ENCODE measurements at places on chromosomes 2 and 18.
A peak's percentile ranks its signal among the peaks of the same experiment; 100 is the strongest.

- DNase-seq: no peak
Observed at GRCh38 chr2:46147626-46148368, 149.4 kb upstream of the EPAS1 start.

- DNase-seq: no peak
Observed at GRCh38 chr2:43000242-43001054, 208.1 kb upstream of the HAAO start.

DNA sequence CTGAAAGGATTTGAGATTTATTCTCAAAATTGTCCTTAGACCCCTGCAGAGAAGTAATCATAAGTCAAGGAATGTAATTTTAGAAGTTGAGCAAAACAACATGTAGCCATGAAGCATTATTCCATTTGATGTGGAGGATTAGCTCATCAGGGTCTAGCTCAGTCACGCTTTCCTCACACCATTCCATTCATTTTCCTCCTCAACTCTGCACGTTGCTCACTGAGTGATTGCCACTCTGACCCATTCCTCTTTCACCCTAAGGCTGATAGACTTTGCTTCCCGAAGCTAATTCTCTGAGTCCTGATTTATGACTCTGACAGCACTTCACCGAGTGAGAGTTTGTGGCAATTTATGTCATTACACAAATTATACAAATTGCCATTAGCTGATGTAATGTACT, 820.6 kb upstream of the PIK3C3 start:
- DNase-seq: no peak

DNA sequence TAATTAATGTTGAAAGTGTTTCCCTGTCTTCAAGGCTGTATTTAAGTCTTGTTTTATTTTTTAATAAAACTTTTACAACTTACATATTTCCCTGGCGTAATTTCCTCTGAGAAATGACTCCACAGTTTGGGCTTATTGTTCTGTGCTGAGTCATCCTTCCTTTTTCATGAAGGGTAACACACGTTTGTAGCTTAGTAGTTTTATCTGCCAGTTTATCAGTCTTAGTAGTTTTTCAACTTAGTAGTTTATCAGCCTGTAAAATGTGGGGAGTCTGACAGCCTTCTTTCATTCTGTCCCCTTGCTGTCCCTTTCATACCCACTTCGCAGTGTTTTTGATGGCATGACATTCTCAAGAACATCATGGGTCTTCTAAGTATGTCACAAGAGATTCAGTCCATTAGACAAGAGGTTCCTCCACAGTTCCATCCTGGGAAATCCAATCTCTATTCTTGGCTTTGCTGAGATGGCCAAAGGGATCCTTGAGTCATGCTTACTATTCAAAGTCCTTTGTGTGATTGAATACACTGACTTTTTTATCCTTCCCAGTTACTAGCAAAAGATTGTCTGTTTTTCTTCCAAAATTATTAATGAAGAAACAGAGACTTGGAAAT, 60.0 kb upstream of the SGPP2 start:
- DNase-seq: no peak

- DNase-seq: peak; percentile 91
Observed at GRCh38 chr2:12317814-12318426, 398.8 kb upstream of the TRIB2 start.

DNA sequence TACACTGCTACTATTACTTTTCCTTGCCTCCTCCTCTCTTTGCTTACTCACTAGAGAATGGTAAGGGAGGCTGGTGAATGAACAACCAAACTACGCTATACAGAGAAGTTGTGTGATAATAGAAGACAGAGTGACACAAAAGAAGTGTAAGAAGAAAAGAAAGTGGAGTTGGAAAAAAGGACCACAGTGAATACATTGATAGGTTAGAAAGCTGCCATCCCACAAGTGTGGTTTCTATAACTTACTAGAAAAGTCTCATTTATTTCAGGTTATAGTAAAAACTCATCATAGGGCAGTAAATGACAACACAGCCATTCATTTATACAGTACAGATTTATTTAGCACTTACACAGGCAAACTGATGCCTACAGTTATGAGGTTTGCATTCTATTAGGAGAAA, 77.3 kb downstream of the TTC21B start:
- no peak for DNase-seq

GRCh38 chr2:45554742-45555140, 56.3 kb downstream of the SRBD1 start:
- DNase-seq: no peak

DNA sequence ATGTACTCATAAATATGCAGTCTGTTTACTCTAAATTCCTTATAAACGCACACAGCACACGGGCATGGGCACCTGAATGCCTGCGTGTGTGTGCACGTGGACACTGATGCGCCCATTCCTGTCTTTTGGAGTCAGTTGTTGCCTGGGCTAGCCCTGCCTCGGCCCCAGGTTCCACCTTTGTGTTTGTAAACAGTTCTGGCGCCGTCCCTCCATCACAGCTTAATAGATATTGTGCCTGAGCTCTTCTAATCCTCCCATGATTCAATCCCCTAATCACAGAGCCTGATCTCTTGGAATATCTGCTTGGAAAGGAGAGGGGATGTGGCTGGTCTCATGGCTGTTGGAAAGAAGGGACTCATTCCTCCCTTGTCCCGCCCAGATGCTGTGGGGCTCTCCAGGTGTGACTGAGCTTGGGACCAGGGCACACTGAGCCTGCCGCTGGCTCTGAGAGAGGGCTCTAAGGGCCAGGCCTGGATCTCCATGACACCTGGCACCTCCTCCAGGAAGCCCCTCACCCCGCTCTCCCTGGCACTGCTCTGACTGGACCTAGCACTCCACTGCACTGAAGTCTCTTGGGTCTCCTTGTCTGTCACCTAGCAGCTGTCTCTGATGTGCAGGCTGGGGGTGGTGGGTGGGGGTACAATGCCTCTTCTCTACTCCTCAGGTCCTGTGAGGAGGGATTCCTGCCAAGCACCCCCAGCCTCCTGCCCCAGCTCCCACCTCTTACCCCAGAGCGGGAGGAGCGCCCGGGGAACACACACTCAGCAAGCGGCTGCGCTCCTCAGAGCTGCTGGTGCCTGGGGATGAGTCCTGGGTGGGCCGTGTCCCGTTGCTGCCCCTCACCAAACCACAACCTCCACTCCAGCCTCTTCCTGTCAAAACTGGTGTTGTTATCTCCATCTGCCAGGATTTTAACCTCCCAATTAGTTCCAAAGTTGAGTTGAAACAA, 181.3 kb downstream of the INHBB start:
- no peak for DNase-seq
